ENCODE measurements at places on chromosomes 5 and 9. TPM values are rescaled to one million over a fixed set of nuclear protein-coding genes. Genes with fewer than 3 reads are reported as not detected.

GRCh38 chr5:144582066-144582465, 411.4 kb downstream of the KCTD16 start:
- no peak for DNase-seq

- DNase-seq: no peak
Measured at GRCh38 chr5:67844924-67845323, 370.6 kb upstream of the PIK3R1 start.

- DNase-seq: no peak
Measured at GRCh38 chr9:92010705-92011536, 60.9 kb upstream of the ROR2 start.

- DNase-seq: peak; percentile 76
Measured at GRCh38 chr5:159581502-159582249, 251.4 kb upstream of the IL12B start.

GRCh38 chr9:94656200-94656599, 16.9 kb upstream of the FBP1 start:
- DNase-seq: no peak

DNA sequence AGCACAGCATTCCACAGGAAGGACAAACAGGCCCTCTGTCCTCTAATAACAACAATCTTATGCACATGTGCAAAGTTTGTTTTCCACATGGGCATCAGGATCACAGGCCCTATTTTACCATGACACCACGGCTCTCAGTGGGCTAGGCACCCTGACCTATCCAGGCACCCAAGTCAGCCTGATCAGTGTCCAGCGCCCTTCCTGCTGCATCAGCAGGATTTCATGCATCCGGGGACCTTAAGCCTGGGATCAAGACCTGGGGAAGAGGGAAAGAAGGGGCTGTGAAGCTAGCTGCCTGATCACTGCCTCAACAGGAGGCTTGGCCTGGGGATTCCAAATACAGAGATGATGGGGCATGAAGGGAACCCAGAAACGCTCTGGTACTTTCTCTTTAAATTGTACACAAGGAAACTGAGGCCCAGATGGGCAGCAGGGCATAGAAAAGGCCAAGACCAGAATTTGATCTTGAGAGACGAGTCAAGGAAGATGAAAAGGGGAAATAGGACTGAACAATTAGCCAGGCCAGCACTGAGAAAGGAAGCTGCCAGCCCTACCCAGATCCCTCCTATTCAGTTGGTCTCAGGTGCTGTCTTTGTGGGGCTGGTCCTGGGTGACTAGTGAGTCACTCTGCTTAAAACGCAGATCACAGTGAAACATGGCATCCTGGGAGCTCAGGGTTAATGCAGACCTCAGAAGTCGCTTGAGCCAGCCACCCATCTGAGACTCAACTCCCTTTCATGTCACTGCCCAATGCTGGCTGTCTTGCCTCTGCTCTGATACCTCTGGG, 57.9 kb downstream of the SHB start:
- DNase-seq: no peak

GRCh38 chr5:130715541-130715940, 449.5 kb downstream of the HINT1 start:
- DNase-seq: no peak

GRCh38 chr9:16482764-16483163, 387.7 kb downstream of the BNC2 start:
- DNase-seq: no peak

GRCh38 chr5:64145216-64145895, 20.3 kb upstream of the RNF180 start:
- peak; percentile 34 for DNase-seq

GRCh38 chr5:22728610-22729009, 124.5 kb downstream of the CDH12 start:
- no peak for DNase-seq

DNA sequence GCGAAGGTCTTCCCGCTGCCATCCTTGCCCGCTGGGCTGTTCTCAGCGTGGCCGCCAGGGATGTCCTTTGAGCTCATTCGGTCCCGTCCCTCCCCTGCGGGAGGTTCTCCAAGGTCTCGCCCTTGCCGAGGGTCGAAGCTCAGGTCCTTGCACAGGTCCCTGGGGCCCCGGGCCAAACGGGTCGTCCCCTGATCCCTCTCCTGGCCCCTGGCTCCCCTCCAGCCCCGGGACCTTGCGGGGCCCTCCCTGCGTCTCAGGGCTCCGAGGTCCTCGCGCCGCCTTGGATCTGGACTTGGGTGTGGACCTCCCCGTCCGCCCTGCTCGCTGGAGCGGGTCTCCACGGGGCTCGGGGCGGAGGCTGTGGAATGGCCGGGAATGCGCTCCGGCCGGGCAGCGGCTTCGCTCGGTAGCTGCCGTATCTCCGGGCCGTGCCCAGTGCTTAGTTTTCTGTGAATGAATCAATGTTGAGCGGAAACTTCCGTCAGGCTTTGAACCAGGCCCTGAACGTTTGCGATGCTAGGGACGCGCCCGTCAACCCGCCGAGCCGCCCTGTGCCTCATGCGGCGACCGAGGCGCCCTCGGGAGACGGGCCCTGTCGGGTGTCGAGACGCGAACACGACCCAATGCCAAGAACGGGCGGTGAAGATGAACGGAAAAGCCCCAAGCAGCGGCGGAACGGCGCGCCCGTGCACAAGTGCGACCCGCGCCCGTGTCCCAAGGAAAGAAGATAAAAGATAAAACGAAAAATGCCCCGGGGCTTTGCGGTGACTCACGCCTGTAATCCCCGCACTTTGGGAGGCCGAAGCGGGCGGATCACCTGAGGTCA, 780 bp downstream of the RNU6ATAC start:
- peak; percentile 44 for DNase-seq

DNA sequence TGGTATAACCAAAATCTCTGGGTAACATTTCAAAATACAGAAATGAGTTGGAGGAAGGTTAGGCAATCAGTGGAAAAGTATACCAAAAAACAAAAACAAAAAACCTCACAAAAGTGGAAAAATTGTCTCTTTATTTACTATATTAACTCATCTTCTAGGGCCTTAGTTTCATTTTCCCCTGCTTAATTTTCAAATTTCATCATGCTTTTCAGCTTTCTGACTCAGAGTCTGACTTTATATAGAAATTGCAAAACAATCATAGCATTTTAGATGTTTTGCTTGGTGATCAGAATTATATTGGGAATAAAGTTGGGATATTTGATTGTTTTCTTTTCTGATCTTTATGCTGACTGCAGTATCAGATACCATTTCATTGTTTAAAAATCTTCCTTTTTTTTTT, 257.0 kb upstream of the PRR16 start:
- peak; percentile 42 for DNase-seq

The SLC46A2 gene
- total RNA-seq: not detected

The PFN3 gene
- not detected for total RNA-seq

The TAF11L5 gene
- not detected for total RNA-seq

The ADAMTS16 gene
- total RNA-seq: not detected

The SPEF2 gene
- total RNA-seq: 5.7 TPM

The EMB gene
- total RNA-seq: 0.16 TPM
